ENCODE measurements at places on chromosomes 7 and 10.

DNA sequence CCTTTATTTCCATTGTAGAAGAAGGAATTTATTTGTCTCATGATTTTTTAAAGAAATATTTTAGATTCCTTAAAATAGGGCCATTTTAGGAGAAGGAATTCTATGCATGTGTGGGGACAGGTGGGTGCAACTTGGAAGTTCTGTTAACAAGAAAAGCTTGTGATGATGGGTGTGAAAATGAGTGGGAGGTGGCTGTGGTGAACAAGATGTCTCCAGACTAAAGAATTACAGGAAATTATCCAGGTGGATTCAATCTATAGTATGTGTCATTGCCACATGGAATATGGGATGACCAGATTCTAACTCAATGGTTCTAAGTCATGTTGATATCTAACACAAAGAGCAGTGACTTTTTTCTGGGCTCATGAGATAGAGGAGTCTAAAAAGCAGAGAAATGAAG is 229.6 kb upstream of the IGFBP3 start:
- DNase-seq = no peak

- no peak for DNase-seq
These were observed 5.9 kb upstream of the NUP42 start for GRCh38 chr7:23175938-23176337.

GRCh38 chr7:55260171-55260570 is 105.0 kb upstream of the LANCL2 start:
- no peak for DNase-seq

GRCh38 chr7:32659853-32660252 is 164.6 kb downstream of the AVL9 start:
- DNase-seq = no peak

DNA sequence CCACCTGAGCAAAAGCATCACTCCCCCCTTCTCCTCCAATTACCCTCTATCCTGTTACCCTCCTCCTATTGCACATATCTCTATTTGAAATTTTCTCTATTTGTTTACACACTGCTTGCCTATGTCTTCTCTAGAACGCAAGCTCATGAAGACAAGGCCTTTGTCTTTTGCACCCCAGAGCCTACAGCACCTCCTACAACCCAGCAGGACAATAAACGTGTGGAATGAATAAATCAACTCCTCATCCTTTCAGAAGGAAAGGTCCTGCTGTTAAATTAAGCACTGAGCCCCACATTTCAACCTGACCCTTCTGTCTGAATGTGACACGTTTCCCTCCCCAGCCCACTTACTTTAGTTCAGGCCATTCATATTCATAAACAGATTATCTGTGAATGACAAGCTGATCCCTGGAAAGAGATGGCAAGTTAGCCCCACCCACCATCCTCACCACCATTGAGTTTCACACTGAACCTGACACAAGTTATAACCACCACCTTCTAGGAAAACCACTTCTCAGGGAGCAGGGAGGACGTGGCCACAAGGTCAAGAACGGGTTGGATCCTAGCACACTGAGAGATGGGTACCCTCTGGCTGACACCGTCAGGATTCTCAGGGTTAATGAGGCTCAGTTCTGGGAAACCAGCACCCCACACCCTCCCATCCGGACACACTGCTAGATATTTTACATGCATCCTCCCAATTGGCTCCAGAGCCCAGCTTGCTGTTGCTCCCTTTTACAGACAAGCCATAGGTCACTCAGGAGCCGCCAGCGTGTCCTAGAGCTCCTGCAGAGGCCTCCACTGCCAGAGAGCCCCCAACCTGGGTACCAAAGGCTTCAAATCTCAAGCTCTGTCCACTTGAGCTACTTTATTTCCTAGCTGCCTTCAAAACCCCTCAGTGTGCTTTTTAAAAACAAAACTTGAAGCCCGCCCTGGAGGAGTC is 934 bp downstream of the PRTFDC1 start:
- DNase-seq = no peak

DNA sequence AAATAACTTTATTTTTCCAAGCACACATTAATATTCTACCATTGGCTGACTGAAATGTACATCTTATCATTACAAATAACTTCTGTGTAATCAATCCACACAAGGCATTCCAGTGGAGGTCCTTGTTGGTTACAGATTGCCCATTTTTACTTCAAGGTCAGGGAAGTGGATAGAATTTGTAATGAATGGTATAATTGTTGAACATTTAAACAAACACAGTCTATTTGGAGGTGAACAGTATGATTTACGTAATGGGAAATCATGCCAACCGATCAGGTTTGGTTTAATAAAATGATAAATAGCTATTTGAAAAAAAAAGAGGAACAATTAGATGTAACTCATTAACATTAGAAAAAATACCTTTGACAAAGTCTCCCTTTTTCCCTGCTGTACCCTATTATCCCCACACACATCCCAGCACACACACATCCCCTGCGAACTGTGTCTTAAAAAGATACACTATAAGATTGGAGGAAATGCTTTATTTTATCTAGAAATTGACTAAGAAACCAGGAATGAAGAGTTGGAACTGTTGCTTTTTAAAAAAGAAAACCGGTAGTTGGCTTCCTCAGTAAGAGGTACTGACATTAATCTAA is 19.0 kb upstream of the ASZ1 start:
- DNase-seq = no peak

- no peak for DNase-seq
These were observed 212.1 kb downstream of the VTI1A start for GRCh38 chr10:112658900-112659638.
